Bronchial epithelial cell (primary cell): ENCODE measurements at places on chromosomes 1 and 21. TPM values are rescaled to one million over a fixed set of nuclear protein-coding genes. Genes with fewer than 3 reads are reported as not detected.

- no peak for DNase-seq
Measured at GRCh38 chr1:61190618-61191432, 108.5 kb downstream of the NFIA start.

Gene TCHH
- under 0.01 TPM in 2 replicates for total RNA-seq

Gene AGT
- under 0.01 TPM in 1 of 2 replicates, not detected in the other for total RNA-seq

DNA sequence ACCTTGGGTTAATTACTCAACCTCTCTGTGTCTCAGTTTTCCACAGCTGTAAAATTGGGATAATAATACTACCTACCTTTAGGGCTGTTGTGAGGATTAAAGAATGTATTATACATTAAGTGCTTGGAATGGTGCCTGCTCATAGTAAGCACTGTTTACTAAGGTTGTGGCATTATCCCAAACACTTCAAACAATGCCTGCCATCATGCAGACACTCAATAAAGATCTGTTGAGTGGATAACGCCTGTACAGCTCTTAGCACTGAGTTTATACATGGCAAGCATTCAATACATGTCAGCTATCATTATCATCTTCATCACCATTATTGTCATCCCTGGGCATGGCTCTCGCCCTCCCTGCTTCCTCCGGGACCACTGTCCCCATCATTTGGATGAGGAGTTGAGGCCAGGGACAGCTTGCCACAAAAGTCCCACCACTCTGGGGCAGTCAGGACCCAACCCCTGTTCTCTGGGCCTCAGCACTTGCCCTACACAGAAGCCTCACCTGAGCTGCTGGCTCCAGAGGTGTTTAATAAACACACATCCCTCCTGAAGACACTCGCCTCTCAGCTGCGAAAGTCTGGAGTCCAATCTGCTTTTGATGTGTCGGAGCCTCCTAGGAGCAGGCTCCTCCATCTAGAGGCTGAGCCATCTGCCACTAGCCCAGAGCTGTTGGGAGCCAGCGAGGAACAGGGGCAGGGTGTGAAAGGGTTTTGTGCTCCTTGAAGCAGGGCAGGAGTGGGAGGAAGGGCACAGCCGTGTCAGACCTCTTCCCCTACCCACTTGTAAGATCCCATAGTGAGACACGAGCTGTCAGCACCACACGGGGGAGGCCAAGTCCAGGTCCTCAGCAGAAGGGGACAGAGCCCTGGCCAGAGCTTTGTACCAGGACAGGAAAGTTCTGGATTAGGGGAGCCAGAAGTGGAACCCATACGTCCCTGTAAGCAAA is 80.9 kb upstream of the ZC3H12A start:
- DNase-seq = no peak

Gene PCAT6
- total RNA-seq = 0.51 TPM in 1 of 2 replicates, not detected in the other

DNA sequence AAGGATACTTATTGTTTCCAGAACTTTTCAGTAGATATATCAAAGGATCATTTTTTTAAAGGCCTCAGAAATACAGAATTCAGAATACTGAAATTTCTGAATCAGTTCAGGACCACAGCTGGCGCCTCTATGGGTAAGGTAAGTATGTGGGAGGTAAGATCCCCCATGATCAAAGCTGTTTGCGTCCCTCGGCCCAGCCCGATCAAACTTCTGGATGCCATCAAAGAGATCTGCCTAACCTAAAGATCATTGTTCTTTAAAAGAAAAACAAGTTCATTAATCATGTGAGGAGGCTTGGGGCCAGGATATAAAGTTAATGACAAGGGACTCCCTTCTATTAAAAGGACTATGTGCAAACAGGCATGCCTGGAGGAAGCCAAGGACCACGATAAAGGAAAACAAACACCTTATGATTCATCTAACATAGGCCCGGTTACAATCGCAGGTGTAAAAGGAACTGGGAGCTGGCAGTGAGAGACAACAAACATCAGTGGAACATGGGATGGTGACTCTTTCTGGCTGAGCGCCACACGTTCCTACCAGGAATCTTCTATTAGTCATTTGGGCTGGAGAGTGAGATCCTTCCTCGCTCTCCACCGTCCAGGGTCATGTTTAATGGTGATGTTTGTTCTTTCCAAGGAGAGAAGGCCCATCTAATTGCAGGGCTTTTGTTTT is 2.8 kb upstream of the BACE2 start:
- peak; percentile 94 for DNase-seq

DNA sequence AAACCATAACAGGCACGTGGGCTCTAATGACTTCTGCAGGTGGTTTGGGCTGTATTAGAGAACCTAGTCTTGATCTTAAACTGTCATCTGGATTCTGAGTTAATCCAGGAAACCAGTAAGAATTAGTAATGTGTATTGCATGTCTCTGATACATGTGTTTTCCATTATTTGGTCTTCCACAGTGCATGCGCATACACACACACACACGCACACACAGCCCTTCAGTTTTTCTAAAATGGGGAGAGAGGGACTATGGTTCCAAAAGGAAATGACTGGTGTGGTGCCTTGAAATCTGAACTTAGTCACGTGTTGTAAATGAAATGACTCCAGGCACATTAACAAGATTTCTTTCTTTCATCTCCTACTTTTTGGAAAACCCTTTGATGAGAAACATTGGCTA is 67.6 kb downstream of the OLFML2B start:
- no peak for DNase-seq

- no peak for DNase-seq
Measured at GRCh38 chr1:231940116-231940515, 313.5 kb downstream of the DISC1 start.
